ENCODE measurements at places on chromosomes 16 and 17.

- DNase-seq: no peak
Measured at GRCh38 chr16:57502048-57502775, 15.9 kb upstream of the DOK4 start.

- no peak for DNase-seq
Measured at GRCh38 chr16:25172831-25173230, 43.9 kb upstream of the AQP8 start.

DNA sequence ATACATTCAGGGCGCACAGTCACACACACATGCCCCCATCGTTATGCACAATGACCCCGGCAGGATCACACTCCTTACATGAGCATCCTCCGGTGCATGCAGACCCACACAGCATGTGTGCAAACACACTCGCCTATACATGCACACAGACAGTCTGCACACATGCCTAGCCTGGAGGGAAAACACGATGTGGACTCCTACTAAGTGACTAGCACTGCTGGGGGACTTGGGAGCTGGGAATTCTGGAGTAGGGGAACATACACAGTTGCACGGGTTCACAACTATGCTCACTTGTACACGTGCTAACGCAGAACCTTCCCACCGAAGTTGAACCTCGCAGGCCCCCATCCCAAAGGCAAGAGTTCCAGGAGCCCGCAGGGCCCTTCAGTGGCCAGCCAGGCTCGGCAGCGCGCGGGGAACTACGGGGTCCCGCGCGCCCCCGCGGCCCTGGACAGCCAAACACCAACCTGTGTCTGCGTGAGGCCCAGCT lies 2.0 kb downstream of the DLX3 start:
- no peak for DNase-seq

- no peak for DNase-seq
Measured at GRCh38 chr16:68105611-68106010, 20.4 kb downstream of the NFATC3 start.
